Activated T-helper 9 cell treated with anti-CD3 and anti-CD28 coated beads, Interleukin-2, amount 50 U/mL, for 16 hours (primary cell): ENCODE measurements at places on chromosomes 3 and 15.

GRCh38 chr15:57253082-57253481 lies 123.2 kb upstream of the CGNL1 start:
- no peak for DNase-seq

DNA sequence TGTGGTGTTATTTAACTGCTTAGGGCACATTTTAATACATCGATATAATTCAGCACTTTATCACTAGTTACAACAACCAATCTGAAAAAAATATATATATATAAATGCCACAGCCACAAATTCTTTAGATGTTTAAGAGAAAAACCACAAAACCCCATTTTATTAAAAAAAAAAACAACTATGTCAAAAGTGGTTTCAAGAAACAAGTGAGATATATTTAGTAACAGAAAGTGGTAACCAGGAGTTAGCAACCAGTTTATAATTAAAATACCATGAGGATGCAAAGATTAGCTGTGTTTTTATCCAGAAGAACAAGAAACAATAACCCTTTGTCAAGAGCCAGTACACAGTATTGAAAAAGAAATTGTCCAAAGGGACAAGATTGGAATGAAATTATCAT lies 14.8 kb upstream of the DIPK2A start:
- DNase-seq: no peak

DNA sequence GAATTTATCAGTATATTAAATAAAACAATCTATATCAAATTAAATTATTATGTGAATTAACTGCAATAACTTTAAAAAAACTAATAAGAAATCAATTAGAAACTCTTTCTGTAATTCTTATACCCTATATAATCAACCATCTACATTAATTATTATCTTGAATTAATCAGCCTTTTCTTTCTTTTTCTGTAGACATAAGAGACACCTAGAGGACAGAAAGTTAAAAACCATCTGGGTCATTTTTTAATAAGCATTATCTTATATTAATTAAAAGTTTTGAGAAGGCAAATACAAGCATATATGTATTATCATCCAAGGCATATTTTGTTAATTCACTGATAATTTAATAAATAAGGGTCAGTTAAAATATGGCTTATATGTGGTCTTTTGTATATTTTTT lies 24.2 kb upstream of the SLC25A26 start:
- no peak for DNase-seq

DNA sequence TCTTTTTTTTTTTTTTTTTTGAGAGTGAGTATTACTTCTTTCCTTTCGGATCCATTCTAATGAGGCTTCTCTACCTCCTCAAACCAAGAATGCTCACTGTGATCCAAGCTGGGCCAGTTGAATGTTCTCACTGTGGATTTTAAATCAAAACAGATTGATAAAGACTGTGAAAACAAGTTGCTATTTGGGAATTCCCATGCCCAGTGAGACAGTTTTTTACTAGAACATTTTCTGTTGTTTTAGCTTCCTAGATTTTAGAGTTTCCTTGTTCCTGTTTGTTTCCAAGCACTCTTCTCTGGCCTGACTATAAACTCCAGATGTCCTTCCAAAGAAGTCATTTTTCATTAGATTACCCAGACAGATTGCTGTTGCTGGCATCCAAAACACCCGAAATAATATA lies 60.1 kb upstream of the GALNT15 start:
- DNase-seq: no peak

- no peak for DNase-seq
These were observed 32.1 kb upstream of the WDR72 start for GRCh38 chr15:53791581-53791980.

GRCh38 chr15:96088650-96089049 lies 241.8 kb upstream of the NR2F2 start:
- no peak for DNase-seq

DNA sequence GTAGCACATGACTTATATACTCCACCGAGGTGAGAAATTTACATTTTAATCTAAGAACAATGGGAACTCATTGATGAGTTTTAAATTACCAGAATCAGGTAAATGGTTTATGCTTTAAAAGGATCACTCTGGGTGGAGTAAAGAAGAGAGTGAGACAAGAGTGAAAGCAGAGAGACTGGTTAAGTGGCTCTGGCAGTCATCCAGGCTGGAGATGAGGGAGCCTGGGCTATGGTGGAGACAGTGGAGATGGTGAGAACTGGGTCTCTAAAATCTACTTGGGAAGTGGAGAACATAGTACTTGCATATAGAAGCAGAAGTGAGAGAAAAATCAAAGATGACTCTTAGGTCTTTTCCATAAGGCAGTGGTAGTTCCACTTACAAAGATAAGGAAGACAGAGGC lies 37.1 kb upstream of the SLC25A36 start:
- DNase-seq: no peak

GRCh38 chr3:157618075-157618760 lies 115.0 kb upstream of the VEPH1 start:
- DNase-seq: no peak
